ENCODE measurements at places on chromosomes 6 and 20.
A peak's percentile ranks its signal among the peaks of the same experiment; 100 is the strongest.

DNA sequence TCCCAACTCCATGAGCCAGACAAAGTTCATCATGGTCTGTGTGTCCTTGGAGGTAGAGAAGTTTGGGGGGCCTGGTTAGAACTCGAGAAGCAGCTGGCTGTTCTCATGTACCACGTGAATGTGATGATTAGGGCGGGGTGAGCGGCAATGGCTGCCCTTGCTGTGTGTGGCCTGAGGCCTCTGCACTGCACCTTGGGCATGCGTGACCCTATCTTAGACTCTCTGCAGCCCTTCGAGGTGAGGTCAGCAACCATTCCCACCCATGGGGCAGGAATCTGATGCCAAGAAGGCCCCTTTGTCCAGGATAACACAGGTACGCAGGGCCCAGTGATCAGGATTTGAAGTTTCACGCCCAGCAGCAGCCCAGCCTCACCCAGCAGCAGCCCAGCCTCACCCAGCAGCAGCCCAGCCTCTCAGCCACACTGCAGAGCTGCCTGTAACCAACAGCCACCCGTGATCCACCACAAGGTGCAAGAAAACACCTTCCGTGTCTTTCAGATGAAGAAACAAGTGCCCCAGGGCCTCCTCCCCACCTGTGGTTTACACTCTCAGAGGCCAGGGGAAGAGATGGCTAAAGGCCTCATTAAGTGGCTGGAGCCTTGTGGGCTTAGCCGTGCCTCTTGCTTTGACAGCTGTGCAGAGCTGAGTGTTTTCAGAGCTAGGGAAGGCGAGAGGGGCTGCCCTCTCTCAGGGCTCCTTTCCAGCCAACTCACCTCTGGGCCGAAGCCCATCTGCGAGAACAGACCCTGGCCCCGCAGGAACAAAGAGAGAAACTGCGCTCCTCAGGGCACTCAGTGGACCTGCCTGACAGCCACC is 195.2 kb upstream of the CDH4 start:
- DNase-seq, result peak; percentile 62

DNA sequence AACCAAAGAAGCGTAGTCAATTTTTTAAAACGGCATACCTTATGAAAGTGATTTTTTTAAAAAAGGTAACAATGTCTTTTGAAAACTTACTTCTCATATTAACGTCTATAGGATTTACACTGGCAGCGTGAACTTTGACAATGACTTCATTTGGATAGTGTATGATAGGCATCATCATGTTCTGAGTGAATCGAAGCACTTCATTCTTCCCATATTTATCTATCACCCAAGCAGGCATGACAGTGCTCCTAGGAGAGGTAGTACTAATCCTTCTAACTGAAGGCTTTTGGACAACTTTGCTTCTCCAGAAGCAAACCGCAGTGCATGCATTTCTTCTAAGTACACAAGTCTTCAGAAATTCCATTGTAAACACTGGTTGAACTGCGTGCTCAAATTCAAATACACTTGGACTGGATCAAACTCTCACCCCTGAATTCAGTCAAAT is 618 bp downstream of the RTN4IP1 start:
- DNase-seq, result peak; percentile 48

- no peak for DNase-seq
Measured at GRCh38 chr20:9999645-10000044, 35.1 kb upstream of the ANKEF1 start.

GRCh38 chr6:148435386-148435785 is 92.7 kb downstream of the SASH1 start:
- DNase-seq, result no peak

- no peak for DNase-seq
Measured at GRCh38 chr6:113493991-113494390, 363.2 kb upstream of the MARCKS start.

GRCh38 chr6:25601800-25602673 is 50.0 kb upstream of the SCGN start:
- peak; percentile 68 for DNase-seq

- peak; percentile 14 for DNase-seq
Measured at GRCh38 chr20:2172305-2173175, 70.9 kb downstream of the STK35 start.

DNA sequence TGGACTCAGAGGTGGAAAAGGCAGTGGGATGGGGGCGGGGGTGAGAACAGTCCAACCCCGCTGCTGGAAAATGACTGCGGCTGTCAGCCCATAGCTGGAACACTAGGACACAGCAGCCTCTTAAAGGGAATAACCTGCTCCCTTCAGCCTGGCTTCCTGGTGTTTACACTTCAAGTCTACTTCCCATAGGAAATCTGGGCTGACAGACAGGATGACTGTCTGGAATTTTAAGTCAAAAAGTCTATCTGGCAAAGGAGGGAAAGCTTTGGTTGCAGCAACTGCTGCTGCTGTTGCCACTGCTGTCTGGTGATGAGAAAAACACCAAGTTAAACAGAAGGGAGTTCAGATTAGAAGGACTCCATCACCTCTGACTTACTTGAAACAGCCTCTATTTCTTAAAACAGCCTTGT is 44.9 kb downstream of the TNFRSF21 start:
- DNase-seq, result no peak

GRCh38 chr6:21381331-21381963 is 212.1 kb upstream of the SOX4 start:
- no peak for DNase-seq

- no peak for DNase-seq
Measured at GRCh38 chr6:99802396-99803031, 191.5 kb downstream of the MCHR2 start.

DNA sequence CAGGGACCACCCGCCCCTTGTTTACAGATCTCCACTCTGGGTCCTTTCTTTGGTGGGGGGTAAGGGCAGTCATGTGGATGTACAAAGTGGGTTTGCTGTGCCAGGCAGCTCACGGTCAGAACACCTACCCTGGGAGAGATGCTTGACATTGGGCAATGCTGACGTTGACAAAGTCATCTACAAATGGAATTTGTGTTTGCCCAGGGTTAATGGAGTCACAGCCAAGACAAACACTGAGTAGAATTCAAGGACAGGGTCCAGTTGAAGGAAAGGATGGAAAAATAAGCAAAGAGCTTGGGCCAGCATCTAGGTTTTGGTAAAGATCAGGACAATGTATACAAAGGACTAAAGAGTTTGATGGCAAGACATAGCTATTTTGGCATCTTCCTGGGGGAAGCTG is 54.7 kb downstream of the MOCS1 start:
- DNase-seq, result no peak

DNA sequence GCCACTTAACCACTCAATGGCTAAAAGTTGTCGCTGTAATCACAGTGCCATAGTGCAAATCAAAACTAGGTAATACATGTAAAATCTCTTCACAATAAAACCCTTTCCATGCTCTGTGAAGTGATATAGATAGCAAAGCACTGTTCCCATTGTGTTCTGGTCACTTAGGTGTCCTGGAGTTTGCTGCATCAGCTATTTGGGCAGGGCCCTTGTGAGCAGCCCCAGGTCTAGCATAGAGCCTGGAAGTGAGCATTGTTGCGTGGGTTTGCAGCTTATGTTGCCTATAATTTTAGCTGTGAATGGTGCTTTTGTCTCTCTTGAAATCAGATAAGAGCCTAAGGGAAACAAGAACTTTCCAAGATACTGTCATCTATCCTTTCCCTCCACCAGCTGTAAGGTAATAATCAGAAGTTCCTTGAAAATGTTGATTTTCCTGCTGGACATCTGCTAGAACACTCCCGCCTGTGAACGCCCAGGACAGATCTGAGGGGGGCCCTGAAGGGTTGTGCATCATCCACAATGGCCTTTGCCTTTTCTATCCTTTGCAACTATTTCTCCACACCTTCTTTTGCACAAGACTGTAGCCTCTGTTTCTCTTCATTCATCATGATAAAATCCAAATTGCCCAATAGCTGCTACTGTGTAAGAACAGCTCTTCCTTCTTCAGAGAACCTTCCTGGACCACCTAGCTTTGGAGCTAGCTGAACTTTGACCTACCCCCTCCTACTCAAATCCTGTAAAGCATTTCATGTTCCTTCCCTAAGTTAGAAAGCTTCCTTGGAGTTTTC is 57.0 kb downstream of the TNFAIP3 start:
- no peak for DNase-seq

GRCh38 chr6:135170238-135170637 is 10.9 kb upstream of the MYB start:
- DNase-seq, result no peak

DNA sequence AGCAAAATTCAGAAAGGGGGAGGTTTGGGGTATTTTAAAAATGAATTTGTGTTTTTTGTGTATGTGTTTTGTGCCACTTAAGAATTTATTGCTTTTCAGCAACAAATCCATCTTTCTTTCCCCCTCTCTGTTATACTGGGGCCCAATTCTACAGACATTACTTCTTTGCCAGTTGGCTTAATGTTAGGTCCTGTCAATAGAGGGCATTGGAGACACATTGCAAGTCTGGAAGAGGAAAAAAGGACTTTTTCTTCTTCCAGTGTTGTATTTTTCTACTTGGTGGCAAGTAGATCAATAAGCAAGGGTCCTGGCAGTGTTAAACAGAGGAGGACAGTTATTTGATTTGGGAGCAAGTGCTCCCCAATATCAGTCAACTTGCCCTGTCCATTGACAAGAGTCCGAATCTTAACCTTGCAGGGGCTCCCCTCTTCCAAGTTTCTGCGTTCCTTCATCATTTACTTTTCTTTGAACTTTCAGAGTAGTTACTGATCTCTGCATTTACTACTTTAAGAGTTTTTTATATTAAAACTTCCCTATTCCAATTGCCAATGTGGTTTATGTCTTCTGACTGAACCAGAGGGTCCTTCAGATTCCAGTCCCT is 23.4 kb downstream of the SCML4 start:
- DNase-seq, result no peak

- DNase-seq, result no peak
Measured at GRCh38 chr6:138434925-138435324, 30.9 kb downstream of the HEBP2 start.

- peak; percentile 57 for DNase-seq
Measured at GRCh38 chr6:136550045-136550329, 235 bp downstream of the MAP7 start.

- no peak for DNase-seq
Measured at GRCh38 chr6:149508485-149508884, 23.7 kb upstream of the ZC3H12D start.

- no peak for DNase-seq
Measured at GRCh38 chr6:111837641-111838500, 35.4 kb downstream of the FYN start.

GRCh38 chr6:45433533-45434380 is 56.0 kb upstream of the SUPT3H start:
- DNase-seq, result peak; percentile 70

- DNase-seq, result no peak
Measured at GRCh38 chr20:29878777-29879442, 1378.6 kb upstream of the DEFB115 start.

- no peak for DNase-seq
Measured at GRCh38 chr6:144190080-144190479, 39.8 kb downstream of the STX11 start.

DNA sequence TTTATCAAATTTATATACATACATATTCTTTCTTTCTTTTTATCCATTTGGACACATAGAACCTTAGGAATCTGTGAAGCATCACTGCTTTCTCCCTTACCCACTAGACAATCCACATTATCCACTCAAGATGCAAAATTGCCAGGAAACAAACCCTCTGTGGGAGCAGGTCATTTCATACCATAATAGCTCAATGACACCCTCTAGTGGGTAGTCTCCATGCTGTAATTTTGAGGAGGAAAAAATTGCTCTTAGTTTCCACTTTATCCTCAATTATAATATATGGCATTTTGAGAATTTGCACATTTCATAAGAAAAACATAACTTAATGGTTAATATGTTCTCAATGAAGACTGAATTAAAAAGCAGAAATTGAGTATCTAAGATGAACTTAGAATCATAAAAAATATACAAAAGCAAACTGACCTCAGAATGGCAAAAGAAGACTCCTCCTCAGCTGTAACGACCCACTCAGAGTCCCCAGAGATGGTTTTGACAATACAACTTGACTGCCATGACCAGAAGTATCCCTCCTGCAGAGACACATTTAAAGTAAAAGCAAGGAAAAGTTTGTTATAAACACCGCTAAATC is 164.1 kb downstream of the FRK start:
- DNase-seq, result no peak

DNA sequence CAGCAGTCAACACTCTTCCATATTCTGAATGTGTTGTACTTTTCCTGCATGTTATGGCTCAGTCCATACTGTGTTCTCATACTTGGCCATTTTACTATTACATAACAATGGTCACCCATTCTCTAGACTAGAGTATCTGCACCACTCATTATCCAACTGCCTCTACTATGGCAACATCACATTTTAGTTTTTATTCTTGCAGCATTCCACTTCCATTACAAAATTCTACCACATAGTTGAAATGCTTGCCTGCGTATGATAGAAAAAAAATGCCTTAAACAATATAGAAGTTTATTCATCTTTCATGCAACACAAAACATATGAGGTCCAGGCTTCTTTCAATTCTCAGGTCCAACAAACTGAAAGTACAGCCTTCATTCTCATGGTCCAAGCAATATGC is 128.0 kb downstream of the TENT5A start:
- DNase-seq, result no peak

- no peak for DNase-seq
Measured at GRCh38 chr6:11748591-11749210, 29.9 kb downstream of the ADTRP start.

DNA sequence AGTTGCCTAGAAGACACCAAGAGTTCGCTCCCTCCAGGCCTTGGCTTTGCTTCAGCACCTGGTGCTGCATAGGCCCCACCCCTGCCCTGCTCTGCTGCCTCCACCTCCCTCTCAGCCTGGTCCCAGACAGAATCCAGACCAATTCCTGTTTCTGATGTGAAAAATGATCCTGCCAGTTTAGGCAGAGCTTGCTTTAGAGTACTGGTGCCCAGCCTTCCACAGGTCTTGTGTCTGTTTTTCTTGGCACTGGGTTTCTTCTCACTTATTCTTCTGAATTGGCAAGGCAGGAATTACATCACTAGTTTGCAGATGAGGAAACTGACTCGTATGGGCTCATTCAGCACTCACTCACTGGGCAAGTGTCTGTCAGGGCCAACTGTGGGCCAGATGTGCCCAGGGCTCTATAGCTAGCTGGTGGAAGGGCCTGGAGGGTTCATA is 53.0 kb downstream of the HLA-A start:
- no peak for DNase-seq

DNA sequence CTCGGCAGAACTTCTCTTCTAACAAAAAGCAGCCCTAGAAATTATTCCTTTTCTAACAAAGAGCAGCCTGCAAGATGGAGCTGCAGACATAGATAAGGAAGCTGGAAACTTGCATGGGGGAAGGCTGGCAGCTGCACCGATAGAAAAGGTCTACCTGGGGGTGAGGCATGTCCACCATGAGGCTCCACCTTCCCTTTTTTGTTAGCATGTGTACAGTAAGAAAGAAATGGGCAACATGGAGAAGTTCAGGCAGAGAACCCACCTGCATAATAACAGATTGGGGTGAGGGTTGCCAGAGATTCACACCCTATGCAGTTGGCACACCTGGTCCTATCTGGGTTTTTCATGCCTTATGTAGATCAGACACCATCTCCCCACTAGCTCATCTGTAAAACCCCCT is 25.4 kb downstream of the ZNF311 start:
- DNase-seq, result no peak

- no peak for DNase-seq
Measured at GRCh38 chr6:15484140-15484539, 178.7 kb downstream of the DTNBP1 start.

GRCh38 chr20:22861990-22862389 is 173.1 kb upstream of the SSTR4 start:
- DNase-seq, result no peak
